ENCODE measurements at places on chromosomes 12 and 14.

DNA sequence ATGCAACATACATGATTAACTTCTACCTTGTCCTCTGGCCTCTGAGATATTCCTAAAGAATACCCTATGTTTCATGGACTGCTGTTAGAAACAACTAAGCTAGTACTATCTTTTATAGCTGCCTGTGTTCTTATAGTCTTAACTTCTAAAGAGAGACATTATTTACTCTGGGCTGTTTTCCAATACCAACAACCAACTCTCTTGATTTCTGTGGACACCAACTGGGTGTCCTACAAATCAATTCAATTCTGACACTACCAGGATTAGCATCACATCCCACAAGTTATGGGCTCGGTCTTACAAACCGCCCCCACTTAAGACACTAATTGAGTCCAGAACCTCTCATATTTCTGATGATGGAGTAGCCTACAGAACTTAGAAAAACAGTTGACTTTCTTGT, 8.3 kb downstream of the XPOT start:
- DNase-seq: no peak

- DNase-seq: no peak
Observed at GRCh38 chr14:92544051-92544720, 30.6 kb downstream of the RIN3 start.

GRCh38 chr12:56874821-56875220, 59.4 kb downstream of the SDR9C7 start:
- no peak for DNase-seq

DNA sequence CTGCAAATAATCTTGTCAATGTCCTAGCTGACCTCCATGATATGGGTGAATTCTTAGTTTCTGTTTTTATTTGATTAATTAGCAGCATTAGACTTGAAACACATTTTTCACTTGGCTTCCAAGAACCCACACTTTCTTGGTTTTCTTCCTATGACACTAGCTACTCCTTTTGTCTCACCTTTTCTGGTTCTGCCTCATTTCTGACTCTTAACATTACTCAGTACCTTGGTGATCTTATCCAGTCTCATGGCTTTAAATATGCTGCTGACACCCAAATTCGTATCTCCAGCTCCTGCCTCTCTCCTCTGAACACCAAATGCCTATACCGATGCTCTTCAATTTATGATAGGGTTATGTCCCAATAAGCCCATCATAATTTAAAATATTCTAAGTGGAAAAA, 32.0 kb upstream of the SSTR1 start:
- no peak for DNase-seq

DNA sequence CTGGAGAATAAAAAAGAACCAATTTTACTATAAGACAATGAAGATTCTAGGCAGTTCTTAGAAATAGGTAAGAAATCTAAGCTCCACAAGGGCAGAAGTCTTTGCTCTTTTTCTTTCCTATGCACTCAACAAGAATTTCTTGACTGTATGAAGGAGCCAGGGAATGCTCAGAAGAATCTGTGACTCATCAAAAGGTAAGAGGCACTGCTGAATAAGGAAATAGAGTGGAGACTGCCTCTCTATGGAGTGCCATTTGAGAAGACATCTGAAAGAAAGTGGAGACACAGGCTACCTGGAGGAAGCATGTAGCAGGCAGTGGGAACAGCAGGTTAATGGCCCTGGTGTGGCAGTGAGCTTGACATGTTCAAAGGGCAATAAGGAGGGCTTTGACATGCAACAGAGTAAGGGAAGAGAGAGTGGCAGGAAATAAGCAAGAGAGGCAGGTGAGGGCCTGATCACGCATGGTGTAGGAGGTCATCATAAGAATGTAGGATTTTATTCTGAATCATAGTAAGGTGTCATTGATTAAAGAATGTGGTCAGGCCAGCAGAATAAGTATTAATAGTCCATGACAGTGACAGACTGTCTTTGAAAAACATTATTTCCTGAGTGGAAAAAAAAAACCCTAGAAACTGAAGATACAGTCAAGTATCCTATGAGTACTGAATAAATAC, 446.7 kb upstream of the GARIN6 start:
- DNase-seq: no peak

DNA sequence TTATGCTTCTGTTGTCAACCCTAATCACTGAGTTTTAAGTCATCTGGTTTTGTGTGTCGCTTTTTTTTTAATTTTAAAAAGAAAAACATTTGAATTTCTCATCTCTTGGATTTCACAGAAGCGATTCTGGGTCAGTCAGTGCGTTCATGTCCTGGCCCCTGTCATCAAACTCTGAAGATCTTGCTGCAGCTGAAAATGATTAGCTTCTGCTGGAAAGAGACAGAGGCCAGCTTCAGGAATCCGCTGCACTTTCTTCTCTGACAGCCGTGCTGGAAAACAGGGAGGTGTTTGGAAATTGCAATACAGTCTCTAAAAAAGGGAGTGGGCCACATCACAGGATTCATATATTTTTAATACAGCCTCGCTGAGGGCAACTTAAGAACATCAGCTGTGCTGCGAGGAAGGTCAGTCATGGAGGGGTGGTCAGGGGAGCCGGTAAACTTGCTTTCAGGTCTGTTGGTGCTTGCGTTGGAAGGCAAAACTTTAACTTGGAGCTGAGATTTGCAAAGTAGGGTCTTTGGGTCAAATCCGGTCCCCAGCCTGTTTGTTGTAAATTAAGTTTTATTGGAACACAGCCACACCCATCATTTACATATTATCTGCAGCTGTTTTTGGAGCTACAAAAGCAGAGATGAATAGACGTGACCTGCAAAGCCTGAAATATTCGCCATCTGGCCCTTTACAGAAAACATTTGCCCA, 190.8 kb downstream of the AACS start:
- DNase-seq: no peak

DNA sequence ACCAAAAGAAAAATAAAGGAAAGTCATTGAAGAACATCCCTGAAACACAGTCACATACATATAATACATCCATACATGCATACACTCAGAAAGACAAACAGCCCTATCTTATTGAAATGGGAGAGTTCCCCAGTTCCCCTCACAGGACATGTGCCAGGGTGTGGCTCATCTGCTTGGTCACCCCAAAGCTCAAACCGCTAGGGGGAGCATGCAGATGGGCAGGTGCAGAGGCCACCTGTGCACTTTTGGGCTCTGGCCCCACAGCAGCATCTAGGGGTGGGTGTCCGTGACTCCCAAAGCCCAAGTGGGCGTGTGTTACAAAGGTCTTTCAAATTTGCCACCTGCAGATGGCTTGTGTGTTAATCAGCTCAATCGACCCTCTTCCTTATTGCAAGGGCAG, 75.2 kb downstream of the CMAS start:
- DNase-seq: peak; percentile 46

DNA sequence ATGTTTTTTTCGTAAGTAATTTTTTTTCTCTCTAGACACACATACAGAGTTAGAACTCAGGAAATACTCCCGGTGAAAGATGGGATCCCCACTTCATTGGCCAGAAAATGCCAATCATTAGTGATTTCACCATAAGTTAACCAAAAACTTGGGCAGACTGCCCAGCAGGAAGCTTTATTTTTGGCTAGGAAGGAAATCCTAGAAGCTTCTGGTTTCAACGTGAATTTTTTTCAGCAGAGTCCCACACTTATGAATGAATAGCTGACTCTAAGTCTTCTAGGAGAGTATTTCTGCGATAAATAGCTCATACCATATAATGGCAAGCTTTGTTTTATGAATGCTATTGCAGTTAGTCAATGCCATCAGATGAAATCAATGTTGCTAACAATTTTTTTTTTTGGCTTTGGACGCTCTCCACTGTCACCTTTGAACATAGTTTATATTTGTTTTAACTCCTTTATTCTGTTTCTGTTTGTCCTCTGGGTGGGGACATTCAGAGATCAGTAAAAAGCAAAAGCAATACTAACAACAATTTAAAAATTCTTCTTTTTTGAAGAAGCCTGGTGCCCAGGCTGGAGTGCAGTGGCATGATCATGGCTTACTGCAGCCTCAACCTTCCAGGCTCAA, 9.5 kb downstream of the PPP1CC start:
- no peak for DNase-seq

DNA sequence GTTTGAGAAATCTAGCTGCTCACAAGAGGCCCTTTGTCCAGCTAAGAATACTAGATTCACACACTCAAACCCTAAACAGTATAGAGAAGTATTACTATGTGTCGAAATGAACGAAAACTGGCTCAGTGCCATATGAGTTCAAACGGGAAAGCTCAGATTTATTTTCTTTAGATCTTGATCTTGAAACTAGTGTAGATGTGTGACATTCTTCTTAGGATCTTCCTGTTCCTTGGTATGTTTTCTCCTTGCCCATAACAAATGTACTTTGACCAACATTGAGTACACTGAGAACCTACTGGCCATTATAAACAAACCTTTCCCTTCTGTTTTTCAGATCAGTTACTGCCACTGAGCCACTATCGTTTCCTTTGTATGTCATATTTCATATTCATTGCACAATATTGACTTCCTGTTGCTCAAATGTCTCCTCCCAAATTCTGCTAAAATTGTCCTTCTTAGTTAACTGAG, 21.3 kb downstream of the MYBPC1 start:
- DNase-seq: no peak

DNA sequence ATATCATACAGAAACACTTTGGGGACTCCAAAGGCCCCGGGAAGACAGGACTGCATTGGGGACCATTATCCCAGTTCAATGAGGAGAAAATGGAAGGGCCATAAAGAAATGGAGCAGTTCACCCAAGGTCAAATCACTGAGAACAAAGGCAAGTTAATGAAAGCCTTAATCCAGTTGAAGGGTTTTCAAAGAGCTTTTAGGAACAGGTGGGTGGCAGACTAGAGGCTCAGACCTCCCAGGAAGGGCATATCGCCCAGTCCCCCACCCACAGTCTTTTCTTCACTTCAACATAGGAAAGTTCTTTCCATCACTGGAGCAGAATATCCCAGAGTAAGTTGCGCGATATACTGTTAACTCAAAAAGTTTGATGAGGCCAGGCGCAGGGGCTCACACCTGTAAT, 136.1 kb upstream of the CCND2 start:
- no peak for DNase-seq

GRCh38 chr14:51823706-51824105, 36.7 kb upstream of the GNG2 start:
- DNase-seq: no peak

DNA sequence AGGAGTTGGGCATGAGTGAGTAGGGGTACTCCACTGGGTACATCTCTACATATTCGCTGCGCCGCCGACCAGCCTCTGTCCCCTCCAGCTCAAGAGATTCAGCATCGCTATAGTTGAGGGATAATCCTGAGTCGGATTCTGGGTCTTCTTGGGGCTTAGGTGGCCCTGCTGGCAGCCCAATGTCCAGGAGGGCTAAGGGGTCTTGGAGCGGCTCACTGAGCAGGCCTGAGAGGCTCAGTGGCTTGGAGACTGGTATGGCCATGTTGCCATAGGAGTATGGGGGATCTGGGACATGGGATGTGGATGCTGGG, 7.9 kb downstream of the NFE2 start:
- no peak for DNase-seq

- DNase-seq: no peak
Observed at GRCh38 chr14:54502602-54503001, 7.1 kb upstream of the CGRRF1 start.

DNA sequence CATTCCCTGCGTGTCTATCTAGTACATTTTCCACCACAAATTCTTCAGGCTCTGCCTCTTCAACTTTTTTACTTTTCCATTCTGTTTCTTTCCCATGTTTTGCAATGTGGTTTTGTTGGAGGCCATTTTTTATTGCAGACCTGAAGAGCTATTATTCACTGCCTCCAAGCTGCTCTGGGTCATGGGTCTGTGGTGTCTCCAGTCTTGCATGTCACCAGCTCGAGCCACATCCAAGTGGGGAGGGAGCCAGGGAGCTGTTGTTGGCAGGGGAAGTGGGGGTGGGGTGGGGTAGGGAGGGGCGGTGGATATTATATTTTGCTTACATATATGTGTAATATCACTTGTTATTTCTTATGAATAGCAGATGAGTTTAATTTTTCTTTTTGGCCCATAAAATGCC, 69.1 kb downstream of the VEZT start:
- DNase-seq: no peak

All from CD4-positive, alpha-beta T cell treated with Interleukin-1 beta for 1 hour (primary cell).